ENCODE measurements at places on chromosomes 4 and X.
A peak's percentile ranks its signal among the peaks of the same experiment; 100 is the strongest.

GRCh38 chrX:135397652-135398051, 24.1 kb upstream of the SMIM10L2A start:
- no peak for DNase-seq

- no peak for DNase-seq
Observed at GRCh38 chr4:159526172-159526571, 423.3 kb downstream of the RAPGEF2 start.

GRCh38 chrX:48591255-48591791, 6.0 kb upstream of the WDR13 start:
- DNase-seq, result no peak

DNA sequence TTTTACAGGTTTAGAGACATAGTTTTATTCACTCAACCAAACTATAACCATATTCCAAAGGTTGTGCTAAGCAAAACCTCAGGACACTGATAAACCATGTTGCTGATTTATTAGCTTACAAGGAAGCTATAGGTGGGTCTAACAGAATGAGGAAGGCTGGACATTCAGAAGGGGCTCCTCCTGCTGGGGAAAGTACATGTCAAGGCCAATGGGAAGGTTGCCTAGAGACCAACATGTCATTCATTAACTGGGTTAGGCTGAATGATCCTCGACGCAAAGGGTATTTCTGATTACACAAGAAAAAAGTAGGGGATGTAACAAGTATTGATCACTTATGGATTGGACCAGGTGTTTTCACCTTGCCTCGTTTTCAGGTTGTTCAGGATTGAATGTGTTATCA, 30.3 kb downstream of the SLC10A6 start:
- no peak for DNase-seq

- no peak for DNase-seq
Observed at GRCh38 chr4:38166768-38167167, 206.6 kb downstream of the PTTG2 start.

- DNase-seq, result no peak
Observed at GRCh38 chr4:154489558-154490233, 1.9 kb downstream of the DCHS2 start.

- DNase-seq, result no peak
Observed at GRCh38 chr4:145503486-145504072, 21.9 kb downstream of the SMAD1 start.

DNA sequence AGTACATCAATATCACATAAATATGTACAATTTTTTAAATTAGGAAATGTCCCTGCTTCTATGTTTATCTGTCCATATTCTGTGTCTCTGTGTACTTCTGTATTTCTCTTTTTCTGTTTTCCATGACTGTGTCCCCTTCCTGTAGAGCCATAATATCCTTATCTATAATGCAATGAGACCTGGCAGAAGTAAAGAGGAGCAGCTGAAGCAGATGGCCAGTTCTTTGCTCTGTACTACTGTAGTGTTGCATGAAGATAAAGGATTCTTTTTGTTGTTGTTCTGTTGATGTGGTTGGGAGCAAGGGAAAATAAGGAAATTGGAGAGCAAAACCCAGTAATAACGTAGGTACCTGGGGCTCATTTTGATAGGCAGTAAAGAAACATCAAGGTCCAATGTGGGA, 301.7 kb downstream of the ADGRL3 start:
- DNase-seq, result no peak

DNA sequence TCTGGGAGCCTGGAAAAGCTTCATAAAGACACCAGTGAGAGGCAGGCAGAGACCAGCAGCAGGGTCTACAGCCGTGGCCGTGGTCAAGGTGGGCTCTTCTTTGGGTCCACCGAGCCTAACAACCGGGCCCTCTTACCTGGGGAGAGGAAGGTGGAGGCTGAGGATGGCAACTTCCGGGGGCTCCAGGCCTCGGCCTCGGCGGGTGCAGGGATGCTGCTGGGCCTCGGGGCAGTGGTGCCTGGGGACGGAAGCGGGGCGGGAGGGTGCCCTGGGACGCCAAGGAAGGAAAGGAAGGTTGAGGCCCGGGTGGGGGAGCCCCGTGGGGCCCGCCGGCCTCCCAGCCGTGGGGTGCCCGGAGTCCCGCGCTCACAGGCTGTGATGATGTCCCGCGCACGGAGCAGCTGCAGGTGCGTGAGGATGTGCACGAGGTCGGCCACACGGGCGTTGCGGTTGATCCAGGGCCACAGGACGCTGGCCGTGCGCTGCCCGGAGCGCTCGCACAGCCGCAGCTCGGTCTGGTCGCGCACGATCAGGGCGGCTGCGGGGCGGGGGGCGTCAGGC, 561 bp downstream of the IRAK1 start:
- peak; percentile 14 for DNase-seq

GRCh38 chrX:123731987-123732669, 724 bp downstream of the THOC2 start:
- peak; percentile 0 for DNase-seq

- DNase-seq, result no peak
Observed at GRCh38 chr4:56772134-56772533, 49.4 kb downstream of the SPINK2 start.

DNA sequence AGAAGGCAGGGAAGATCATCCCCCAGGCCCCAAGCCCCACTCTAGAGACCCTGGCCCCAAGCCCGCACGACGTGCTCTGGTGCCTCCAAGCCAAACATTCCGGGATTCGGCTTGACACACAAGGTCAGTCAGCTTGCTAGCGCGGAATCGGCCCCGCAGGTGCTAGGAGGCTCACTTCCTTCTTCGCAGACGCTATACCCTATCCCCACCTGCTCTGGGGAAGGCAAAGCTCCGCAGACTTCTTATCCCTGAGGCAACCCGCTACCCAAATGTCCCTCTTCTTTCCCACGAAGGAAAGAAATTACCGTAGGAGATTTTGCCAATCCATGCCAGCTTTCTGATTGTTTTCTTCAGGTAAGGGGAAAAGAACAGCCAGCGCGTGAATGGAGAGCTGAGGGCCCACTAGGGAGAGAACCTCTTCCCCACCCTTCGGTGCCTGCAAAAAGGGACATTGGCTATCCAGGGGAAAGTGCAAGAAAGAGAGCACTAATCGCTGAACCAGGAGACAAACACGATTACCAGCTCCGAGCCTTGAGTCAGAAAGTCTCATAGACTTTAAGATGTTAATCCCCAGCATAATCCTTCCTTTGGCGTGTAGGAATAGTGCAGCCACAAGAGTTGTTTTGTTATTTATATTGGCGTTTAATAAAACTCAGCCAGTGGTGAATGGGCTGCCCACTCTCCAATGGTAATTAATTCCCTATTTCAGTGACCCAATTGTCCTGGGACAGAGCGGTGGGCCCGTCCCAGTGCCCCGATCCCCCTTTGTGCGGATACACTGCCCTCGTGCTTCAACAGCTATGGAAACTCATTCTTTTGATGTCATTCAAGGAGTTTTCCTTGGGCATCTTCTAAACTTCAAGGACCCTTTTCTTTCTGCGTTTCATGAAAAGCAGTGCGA, 5.4 kb upstream of the NEUROG2 start:
- DNase-seq, result no peak

GRCh38 chr4:12861422-12861821, 622.7 kb downstream of the RAB28 start:
- no peak for DNase-seq

GRCh38 chr4:39631700-39632079, 7.0 kb downstream of the SMIM14 start:
- no peak for DNase-seq

DNA sequence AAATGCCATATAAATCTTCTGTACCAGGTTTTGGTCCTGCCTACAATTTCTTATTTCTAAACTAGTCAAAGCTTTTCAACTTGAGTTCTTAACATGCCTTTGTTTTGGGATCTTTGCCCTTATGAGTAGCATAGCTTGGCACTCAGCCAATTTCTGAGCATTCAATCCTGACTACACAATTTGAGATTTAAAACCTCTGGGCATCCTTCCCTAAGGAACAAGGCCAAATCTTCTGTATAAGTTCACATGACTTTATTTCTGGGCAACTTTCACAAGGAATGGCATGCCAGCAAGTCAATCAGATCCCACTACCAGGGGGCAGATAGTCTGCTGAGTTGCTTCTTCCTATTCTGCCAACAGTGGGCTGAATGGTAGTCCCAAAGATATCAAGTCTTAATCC, 254.2 kb downstream of the ADAMTS3 start:
- DNase-seq, result no peak

DNA sequence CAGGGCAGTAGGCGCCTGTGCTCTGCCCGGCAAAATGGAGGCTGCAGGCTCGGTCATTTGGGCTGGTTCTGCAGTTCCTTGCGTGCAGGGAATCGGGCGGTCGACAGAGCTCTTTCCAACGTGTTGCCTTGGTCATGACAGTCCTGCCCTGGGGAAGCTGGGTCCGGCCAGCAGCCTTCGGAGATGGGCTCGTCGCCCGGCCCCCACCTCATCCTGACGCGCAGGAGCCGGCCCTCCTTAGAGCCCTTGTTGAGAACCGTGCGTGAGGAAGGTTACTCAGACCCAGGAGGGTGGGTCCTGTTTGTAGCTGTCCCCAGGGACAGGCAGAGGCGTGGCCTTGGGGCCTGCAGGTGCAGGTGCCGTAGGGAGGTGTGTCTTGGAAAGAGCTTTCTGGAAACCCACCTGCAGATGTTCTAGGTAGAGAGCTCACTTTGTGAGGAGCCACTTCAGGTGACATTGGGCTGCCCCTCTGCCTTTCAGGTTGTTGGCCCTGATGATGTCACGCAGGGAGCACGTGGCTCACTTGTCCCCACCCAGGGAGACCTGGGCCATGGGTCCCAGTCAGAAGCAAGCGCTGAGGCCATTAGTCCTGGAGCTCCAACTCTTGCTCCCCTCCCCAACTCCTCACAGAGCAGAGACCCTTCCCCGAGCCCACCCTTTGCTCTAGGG, 15.2 kb upstream of the HGFAC start:
- DNase-seq, result no peak
